ENCODE measurements at places on chromosomes 5 and 9. TPM values are rescaled to one million over a fixed set of nuclear protein-coding genes. Genes with fewer than 3 reads are reported as not detected.
A peak's percentile ranks its signal among the peaks of the same experiment; 100 is the strongest.

DNA sequence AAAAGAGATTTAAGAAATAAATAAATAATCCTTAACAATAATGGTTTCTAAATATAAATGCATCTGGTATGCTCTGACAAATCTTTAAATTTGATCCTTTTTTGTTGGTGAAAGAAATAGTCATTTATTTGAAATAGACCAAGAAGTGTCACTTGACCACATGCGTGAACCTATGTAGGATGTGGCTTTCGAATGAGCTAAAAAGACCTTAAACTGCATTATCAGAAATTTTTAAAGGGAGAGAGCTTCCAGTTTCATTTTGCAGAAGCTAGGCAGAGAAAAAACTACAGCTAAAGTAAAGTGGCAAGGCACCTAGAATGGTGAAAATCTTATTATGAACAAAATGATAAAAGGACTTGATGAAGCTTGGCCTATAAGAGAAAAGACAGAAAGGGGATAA lies 309.2 kb upstream of the EFNA5 start:
- H3K27me3 ChIP-seq = no peaks in the 10 kb centered on the region
- H3K36me3 ChIP-seq = no peaks in the 10 kb centered on the region
- peak overlapping the region; percentile 27 for H3K4me3 ChIP-seq
- DNase-seq = peak; percentile 27

DNA sequence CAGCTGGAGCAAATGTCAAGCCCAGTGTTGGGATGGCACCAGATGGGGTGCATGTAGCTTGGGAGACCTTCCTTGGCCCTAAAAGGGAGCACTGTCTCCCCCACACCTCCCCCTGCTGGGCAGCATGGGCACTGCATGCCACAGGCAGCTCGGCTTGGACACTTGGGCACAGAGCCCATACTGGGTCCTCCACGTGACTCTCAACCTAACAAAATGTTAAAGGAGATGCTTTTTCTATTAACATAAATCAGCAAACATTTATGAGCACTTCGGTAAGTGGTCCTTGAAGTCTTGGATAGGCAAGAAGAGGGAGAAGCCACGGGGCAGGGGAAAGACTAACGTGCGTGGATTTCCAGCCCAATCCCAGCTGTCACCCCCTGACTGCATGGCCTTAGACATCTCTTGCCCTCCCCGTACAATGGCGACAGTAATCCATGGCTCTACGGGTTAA lies 23.9 kb upstream of the MAPK9 start:
- H3K36me3 ChIP-seq = no peaks in the 10 kb centered on the region
- H3K27ac ChIP-seq = no peak overlapping the region
- no peak overlapping the region for H3K4me3 ChIP-seq
- H3K27me3 ChIP-seq = peaks cover 3% of the 10 kb centered on the region
- H3K4me1 ChIP-seq = peaks cover 9% of the 10 kb centered on the region
- peak; percentile 71 for DNase-seq

The SH3TC2 gene
- not detected for total RNA-seq

- H3K27me3 ChIP-seq = no peaks in the 10 kb centered on the region
- H3K36me3 ChIP-seq = peaks cover 20% of the 10 kb centered on the region
- peak overlapping the region; percentile 2 for H3K27ac ChIP-seq
These were observed 21.3 kb downstream of the TRMO start for GRCh38 chr9:97900738-97901565.
